ENCODE measurements at places on chromosomes 7 and 10. TPM values are rescaled to one million over a fixed set of nuclear protein-coding genes. Genes with fewer than 3 reads are reported as not detected.

WNT2 gene
- total RNA-seq = 0.16 TPM

RASSF4 gene
- total RNA-seq = 7.2 TPM

MYH16 gene
- not detected for total RNA-seq

INSYN2A gene
- 7.8 TPM for total RNA-seq

NME8 gene
- total RNA-seq = not detected

COL26A1 gene
- 3.4 TPM for total RNA-seq

CHCHD2 gene
- total RNA-seq = 158 TPM

C10orf105 gene
- under 0.01 TPM for total RNA-seq
